ENCODE measurements at places on chromosomes 1 and 21. TPM values are rescaled to one million over a fixed set of nuclear protein-coding genes. Genes with fewer than 3 reads are reported as not detected.
A peak's percentile ranks its signal among the peaks of the same experiment; 100 is the strongest.

DNA sequence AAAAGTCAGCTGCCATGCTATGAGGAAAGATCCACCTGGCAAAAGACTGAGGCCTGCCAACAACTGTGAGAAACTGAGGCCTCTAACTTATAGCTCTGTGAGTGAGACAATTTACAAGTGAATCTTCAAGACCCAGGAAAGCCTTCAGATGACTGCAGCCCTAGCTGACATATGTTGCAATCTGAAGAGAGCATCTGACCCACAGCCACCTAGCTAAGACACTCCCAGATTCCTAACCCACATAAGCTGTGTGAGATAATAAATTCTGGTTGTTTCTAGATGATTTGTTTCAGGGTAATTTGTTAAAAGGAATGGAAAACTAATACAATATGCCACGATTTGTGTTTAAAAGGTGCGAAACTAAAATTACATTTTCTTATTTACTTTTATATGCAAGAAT lies 55.1 kb downstream of the HFM1 start:
- DNase-seq = no peak

GRCh38 chr1:227166559-227166958 lies 151.7 kb downstream of the CDC42BPA start:
- no peak for DNase-seq

- DNase-seq = no peak
Measured at GRCh38 chr1:200640963-200641401, 20.4 kb upstream of the KIF14 start.

GRCh38 chr1:230105754-230106625 lies 39.0 kb downstream of the GALNT2 start:
- peak; percentile 55 for DNase-seq

DNA sequence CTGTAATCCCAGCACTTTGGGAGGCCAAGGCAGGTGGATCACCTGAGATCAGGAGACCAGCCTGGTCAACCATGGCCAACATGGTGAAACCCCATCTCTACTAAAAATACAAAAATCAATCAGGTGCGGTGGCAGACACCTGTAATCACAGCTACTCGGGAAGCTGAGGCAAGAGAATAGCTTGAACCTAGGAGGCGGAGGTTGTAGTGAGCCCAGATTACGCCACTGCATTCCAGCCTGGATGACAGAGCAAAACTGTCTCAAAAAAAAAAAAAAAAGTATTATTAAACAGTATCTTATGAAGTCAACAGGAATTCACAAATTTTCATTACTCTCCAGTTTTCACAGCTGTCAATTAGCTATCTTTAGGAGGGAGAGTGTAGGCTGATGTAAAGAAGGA lies 3.8 kb downstream of the ACBD6 start:
- DNase-seq = no peak

DNA sequence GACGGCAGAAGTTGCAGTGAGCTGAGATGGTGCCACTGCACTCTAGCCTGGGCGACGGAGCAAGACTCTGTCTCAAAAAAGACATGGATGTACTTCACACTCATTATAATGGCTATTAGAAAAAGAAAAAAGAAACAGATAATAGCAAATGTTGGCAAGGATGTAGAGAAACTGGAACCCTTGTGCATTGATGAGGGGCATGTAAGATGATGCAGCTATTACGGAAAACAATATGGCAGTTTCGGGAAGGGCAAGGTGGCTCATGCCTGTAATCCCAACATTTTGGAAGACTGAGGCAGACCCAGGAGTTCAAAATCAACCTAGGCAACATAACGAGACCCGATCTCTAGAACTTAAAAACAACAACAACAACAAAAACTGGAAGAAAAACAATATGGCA lies 22.3 kb downstream of the TRIT1 start:
- DNase-seq = no peak

GRCh38 chr1:115193046-115193828 lies 103.9 kb upstream of the TSPAN2 start:
- DNase-seq = no peak

DNA sequence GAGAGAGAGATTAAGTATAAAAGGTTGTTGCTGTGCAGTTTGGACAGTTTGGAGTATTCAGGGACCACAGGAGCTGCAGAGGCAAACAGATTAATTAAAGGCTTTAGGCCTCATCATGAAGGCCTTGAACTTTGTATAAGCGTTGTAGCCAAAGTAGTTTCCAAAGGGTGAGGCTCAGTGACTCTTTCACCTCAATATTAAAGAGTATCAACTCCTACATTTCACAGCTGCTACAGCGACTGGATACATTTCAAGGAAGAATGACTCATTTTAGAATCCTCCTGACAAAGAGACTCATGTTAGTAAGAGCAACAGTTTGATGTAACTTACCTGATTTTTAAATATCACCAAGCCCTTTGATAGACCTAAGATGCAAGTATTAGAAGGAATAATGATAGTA lies 355.5 kb downstream of the HLX start:
- no peak for DNase-seq

Gene SYT2
- total RNA-seq = 0.72 TPM

Gene TRNP1
- total RNA-seq = 296 TPM

Gene CDC7
- total RNA-seq = 1.6 TPM

Gene SPATA46
- total RNA-seq = not detected

Gene IFFO2
- total RNA-seq = 12.2 TPM

Data from mucosa of gallbladder (tissue), 1 donor.